ENCODE measurements at places on chromosomes 2 and 18. TPM values are rescaled to one million over a fixed set of nuclear protein-coding genes. Genes with fewer than 3 reads are reported as not detected.

DNA sequence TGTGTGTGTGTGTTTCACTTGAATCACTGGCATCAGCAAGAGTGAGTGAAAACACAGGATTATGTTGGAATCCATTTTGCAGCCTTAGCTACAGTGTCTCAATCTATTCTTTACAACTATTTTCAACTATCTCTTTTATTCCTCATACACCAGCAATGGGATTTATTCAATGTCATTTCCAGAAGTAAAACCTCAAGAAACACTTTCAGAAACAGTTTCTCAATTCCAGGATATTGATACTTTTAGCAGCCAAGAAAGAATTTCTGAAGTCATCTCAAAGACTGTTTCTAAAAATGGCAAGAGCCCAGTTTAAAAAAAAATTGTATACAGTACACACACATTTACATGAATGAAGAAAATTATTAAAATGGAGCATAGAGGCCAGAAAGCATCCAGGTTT is 171.6 kb downstream of the FIGN start:
- DNase-seq = no peak

DNA sequence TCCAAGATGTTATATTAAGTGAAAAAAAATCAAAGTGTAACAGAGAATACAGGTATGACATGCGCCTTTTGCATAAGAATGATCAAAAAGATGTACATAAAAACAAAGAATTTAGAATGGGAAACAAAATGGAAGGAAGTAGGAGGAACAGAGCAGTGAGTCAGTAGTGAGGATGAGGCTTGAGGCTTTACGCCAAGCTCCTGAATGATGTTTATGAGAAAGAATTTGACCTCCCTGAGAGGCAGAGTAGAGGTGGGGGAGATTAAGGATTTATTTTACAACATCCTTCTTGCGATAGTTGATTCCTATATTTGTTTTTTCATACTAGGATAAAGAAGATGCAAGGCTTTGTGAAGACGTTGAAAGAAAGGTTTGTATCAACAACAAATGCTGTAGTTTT is 81.4 kb downstream of the DCDC2C start:
- no peak for DNase-seq

The SNORC gene
- 1.4 TPM for total RNA-seq

The ABHD1 gene
- total RNA-seq = 0.09 TPM

DNA sequence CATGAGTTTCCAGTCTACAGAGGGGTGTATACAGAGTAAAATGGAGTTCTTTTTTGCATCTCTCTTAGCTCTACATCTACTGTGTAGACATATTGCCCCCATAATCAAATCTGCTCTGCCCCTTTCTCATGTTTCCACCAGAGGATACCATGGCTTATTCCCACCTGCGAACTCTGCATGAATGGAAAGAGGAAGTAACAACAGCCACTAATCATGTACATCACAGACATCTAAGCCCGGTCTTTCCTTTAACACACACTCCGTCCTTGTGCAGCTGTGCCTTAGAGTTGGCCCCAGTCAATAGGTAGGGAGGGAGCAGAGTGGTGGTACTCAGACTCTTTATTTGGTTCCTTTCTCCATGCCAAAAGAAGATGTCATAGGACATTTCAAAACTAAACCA is 147.3 kb upstream of the NRP2 start:
- DNase-seq = no peak

DNA sequence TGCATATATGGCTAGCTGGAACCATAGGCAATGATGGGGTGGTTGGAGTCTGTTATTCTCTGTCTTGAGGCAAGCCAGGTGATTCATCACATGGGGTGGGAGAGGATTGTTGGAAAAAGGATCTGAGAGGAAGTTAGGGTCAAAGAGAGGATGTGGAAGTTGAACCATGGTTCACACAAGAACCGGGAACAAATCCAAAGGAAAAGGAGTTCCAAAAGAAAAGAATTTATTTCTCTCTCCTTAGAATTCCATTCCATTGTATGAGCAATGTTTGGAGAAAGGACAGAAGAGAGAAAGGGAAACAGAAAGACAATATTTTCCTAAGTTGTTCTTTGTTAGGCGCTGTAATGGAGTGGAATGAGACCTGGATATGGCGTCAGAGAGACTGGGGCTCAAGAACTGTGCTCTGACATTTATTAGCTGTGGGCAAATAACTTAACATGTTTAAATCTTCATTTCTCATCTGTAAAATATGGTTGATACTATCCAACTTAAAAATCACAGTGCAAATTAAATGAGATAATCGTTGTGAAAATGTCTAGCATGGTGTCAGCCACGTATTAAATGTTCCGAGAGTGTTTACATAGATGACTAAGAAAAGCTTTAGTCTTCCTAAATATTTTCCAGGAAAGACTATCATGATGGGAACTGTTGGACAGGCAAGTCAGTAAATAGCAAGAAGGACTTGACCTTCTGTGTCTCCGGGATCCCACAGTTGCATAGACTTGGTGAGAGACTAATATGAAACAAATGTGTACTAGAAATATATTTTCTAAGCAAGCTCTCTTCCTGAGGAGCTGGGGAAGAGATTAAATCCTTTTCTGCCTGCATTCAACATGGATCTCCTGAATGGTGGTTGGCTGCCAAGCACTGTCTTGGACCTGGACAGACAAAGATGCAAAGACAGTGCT is 71.4 kb downstream of the TRIB2 start:
- no peak for DNase-seq

DNA sequence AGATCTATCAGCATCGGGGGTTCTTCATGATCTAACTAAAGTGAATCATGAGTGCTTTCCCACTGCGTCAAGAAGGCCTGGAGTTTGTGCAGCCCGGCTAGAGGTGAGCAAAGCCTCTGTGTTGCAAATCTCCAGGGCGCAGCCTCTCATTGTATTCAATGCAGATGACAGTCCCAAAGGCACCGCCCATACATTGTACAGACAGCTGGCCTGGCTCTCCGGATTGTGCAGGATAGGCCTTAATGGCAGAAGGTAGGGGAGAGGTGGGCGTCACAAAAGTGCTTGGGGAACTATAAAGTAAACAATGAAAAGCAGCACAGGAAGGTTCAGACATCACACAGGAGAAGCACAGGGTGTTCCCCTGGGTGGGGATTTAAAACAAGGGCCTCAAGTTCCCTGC is 907 bp upstream of the GYPC start:
- DNase-seq = no peak

DNA sequence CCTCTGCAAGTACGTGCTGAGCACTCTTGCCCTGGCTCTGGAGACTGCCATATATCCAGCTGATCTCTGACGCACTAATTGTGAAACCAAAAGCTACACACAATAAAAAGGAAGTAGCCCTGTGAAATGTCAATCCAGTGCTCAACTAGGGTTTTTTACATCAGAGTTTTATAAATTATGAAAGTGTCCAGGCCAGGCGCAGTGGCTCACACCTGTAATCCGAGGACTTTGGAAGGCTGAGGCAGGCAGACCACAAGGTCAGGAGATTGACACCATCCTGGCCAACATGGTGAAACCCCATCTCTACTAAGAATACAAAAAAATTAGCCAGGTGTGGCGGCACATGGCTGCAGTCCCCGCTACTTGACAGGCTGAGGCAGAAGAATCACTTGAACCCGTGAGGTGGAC is 24.5 kb upstream of the PEX13 start:
- DNase-seq = no peak

The CENPA gene
- total RNA-seq = 25.6 TPM

The PRSS56 gene
- total RNA-seq = 0.19 TPM

The BMP10 gene
- 0.14 TPM for total RNA-seq

DNA sequence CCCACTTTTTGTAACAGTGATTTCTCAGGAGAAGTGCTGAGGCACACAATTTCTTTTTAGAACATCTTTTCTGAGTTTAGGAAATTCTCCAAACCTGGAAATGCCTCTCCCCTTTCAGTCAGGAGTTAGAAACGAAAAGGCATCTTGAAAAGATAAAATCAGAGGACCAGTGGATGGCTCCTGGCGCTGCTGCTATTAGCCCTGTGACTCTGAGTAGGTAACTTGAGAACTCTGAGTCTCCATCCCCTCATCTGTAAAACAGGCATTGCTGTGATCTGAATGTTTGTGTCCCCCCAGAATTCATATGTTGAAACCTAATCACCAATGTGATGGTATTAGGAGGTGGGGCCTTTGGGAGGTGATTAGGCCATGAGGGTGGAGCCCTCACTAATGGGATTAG is 50.2 kb downstream of the EHD3 start:
- DNase-seq = no peak

DNA sequence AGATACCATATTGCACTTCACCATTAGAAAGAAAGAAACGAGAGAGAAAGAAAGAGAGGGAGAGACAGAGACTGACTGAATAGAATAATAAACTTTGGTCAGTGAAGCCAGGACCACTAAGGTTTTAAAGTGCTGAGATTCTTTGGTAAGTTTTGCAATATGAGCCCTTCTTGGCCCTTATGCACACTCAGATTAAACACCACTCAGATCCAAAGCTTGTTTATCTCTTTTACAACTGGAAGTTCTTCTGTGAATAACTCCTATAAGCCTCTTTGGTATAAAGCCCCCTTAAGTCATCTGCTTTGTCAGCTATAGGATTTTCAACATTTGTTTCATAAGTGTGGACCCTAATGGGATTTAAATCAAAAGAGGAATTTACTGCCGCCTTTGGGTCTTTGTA is 40.8 kb downstream of the PID1 start:
- no peak for DNase-seq

DNA sequence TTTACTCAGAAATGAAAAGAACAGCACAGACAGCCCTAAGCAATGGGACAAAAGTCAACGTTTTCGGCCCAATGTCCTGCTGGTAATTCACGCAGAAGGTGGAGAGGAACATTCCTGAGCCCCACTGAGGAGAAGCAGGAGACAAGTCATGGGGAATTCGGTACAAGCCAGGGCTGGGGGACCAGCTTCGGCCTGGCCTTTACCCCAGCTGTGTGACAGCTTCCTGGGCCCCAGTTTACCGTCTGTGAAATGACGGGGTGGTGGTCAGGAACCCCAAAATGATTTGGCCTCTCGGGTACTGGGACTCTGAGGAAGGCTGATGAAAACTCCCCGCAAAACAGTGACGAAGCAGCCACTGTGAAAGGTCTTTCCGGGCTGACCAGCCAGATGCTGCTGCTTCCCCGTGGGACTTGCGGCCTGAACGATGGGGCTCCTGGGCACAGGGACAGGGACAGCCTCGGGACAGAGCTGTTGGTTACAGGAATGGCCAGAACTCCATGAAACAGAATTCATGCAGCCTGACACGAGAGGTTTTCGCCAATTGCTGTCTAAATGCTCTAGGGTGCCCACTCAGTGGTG is 21.6 kb downstream of the KIF1A start:
- DNase-seq = no peak

The NCKAP5 gene
- 2.0 TPM for total RNA-seq

The WNT10A gene
- 1.1 TPM for total RNA-seq

GRCh38 chr2:37631292-37631691 is 40.1 kb downstream of the CDC42EP3 start:
- no peak for DNase-seq

DNA sequence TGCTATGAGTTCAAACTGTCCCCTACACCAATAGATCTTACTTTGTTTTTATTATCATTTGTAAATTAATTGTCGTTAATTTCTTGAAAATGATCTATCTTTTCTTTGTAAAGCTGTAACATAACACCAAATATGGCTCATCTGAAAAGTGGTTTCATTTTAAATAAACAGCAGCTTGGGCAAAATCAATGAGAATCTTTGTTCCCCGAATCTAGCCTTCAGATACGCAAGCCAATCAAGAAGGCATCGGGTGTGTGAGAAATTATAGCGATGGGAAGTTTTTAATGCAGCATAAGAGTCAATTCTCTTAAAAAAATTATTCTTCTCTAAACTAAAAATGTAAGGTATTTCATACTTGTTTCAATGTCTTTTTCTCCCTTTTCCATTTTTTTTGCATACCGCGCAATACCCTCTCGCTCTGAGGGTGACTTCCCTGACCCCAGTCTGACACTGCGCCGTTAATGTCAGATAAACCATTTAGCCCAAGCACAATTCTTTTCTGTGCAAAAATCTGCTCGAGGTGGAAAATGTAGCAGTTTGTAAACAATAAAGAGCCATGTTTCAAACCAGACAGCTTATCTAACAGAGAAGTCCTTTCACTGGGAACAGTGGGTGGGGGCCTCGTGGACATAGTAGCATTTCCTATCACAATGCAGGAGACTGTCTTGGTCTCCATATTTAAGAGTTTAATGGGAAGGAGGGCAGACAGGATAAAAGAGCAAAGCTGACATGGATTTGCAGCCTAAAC is 129.4 kb downstream of the TCF4 start:
- no peak for DNase-seq

DNA sequence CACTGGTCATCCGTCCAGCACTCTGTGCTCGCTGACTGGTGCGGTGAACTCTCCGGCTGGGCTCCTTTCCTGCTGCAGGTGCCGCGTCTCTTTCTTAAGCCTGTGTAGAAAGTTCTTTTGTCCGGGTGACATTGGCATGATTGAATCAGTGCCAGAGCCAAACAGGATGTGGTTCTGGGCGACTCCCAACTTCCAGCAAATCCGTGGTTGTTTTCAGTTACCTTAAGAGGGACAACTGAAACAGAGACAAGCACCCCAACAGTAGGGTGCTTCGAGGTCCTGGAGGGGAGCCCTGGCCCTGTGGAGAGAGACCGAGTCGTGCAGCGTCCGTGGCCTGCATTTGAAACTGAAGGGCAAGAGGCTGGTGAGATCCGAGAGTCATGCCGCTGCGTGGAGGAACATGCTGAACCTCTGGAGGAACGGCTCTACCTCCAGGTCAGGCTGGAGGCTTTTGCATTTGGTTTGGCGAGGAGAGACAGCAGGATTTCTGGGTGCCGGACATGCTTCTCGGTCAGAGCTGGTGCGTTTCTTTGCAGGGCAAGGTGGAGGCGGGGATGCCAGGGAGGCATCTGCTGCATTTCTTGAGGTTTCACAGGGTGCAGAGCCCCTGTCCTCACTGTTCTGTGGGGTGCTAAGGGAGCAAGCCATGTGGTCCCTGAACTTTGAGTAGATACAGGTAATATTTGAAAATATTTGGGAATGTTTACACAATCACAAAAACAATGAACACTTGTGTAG is 26.8 kb downstream of the SH3BP4 start:
- DNase-seq = no peak

The CD207 gene
- total RNA-seq = 0.99 TPM

DNA sequence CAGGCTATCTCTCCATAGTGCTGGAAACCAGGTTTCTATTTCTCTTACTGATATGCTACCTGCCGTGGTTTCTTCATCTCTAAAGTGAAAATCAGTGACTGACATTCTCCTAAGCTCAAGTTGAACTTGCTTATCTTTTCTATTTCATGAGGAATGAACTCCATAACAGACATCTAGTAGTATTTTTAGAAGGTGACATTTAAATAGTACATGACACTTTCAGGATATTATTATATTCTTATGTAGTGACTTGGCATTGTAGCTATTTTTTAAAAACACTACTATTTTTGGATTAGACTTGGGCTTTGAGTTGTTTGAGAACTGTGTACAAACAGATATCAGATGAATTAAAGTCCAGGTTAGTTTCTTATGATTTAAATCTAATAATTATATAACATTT is 1381.8 kb downstream of the DSC3 start:
- DNase-seq = no peak

DNA sequence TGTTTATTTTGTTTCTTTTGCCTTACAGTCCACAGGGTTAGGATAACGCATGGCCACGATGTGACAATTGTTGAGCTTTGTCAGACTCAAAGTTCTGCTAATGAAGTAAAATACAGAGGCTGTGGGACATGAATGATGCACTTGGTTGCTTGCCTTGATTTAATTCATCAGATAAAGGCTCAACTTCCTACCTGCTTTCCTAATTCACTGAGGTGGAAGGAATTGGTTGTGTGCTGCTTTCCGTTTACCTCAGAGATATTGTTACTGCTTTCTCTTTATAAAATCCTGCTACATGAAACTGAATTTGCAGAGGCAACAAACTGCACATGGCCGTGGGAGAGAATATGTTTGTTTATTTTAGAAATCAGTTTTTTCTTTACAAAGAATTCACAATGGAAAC is 6.6 kb downstream of the RIT2 start:
- no peak for DNase-seq

- DNase-seq = no peak
Measured at GRCh38 chr2:120740765-120741524, 5.3 kb downstream of the GLI2 start.
